CD4-positive, alpha-beta T cell (primary cell): ENCODE measurements at places on chromosomes 7 and 10. TPM values are rescaled to one million over a fixed set of nuclear protein-coding genes. Genes with fewer than 3 reads are reported as not detected.

GRCh38 chr10:27911011-27911410 lies 87.9 kb downstream of the ODAD2 start:
- H3K4me1 ChIP-seq = no peaks in the 10 kb centered on the region
- no peak overlapping the region for H3K27ac ChIP-seq
- H3K4me3 ChIP-seq = no peak overlapping the region
- DNase-seq = no peak
- H3K27me3 ChIP-seq = no peaks in the 10 kb centered on the region
- no peaks in the 10 kb centered on the region for H3K36me3 ChIP-seq

- H3K4me1 ChIP-seq = peaks cover 56% of the 10 kb centered on the region
- H3K36me3 ChIP-seq = no peaks in the 10 kb centered on the region
- no peaks in the 10 kb centered on the region for H3K27me3 ChIP-seq
- DNase-seq = no peak
Observed at GRCh38 chr10:35353805-35354204, 17.5 kb downstream of the CCNY start.

DNA sequence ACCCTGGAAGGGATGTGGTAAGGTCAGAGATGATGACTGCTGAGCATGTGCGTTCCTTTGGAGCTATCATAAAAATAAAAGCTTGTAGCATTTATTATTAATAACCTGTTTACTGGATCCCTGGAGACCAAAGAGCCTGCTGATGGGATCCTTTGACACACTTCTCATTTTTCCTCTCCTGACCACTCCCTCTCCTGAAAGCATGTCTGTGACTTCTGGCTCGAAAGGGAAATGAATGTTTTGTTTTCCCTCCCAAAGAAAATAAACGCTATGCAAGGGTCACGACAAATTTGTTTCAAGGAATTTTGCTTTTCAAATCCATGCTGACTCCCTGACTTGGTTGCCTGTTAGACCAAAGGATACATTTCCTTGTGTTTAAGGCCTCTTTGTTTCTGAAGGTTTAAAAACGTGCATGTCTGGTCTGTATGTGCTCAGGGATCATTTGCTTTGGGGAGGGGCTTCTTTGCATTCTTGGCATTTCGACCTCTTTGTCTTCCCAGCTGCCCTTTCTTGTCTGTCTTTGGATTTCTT lies 185.1 kb upstream of the AGK start:
- H3K4me3 ChIP-seq = no peak overlapping the region
- H3K27ac ChIP-seq = no peak overlapping the region
- H3K27me3 ChIP-seq = peaks cover 2% of the 10 kb centered on the region
- no peak for DNase-seq

DNA sequence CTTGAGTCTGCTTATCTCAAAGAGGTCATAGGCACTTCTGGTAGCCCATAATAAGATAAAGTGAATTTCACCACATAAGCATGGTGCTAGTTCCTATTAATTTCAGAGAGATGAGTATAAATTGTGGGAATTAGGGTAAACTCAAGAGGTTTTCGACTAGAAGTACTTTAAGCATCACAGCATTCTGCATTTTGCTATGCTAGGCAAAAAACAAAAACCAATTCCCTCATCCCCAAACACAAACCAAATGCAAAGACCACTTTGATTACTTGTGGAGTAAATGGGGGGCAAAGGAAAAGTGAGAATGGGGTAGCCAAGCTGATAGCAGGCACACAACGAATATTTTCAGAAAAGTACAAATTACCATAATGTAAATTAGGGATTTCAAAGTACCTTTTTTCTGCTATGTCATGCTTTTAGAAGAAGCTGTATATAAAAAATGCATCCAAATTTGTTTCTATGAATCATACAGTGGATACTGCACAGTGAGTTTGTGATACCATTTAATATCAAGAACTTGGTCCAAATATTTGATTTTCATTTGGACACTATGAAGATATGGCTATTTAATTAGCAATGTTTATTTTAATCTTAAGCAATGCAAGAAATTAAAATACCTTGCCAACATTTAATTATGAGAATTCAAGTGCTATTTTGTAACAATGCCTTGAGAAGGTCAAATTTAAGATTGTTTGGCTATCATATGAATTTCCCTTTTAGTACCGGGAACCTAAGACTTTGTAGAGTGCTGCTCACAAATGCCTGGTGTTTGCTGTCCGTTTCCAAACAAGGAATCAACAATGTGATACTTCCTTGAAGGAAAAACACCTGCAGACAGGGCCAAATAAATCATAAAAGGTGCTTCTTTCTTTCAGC lies 455.5 kb downstream of the PHTF2 start:
- H3K27me3 ChIP-seq = no peaks in the 10 kb centered on the region

GRCh38 chr10:98758463-98758862 lies 311.7 kb upstream of the HPS1 start:
- no peaks in the 10 kb centered on the region for H3K36me3 ChIP-seq
- H3K4me3 ChIP-seq = no peak overlapping the region
- no peak overlapping the region for H3K27ac ChIP-seq
- DNase-seq = no peak
- H3K27me3 ChIP-seq = no peaks in the 10 kb centered on the region

DNA sequence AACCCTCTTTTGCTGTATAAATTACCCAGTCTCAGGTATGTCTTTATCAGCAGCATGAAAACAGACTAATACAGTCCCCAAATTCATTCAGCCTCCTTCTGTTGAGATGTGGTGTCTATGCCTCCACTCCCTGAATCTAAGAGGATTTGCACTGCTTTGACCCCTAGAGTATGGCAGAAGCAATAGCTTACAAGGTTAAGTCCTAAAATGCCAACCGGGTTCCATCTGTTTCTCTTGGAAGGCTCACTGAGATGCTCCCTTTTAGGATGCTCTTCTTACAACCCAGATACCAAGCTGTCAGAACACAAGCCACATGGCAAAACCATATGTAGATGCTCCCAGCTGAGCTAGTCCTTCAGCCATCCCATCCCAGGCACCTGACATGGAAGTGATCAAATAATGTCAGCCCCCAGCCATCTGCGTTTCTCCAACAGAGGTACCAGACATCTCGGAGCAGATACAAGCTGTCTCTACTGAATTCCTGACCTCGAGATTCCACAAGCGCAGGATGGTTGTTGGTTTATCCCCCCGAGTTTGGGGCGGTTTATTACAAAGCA lies 20.2 kb downstream of the CALN1 start:
- no peaks in the 10 kb centered on the region for H3K36me3 ChIP-seq
- no peaks in the 10 kb centered on the region for H3K27me3 ChIP-seq
- no peak for DNase-seq
- no peaks in the 10 kb centered on the region for H3K4me1 ChIP-seq
- H3K4me3 ChIP-seq = no peak overlapping the region
- H3K27ac ChIP-seq = no peak overlapping the region

GRCh38 chr10:114593816-114594468 lies 64.1 kb downstream of the ABLIM1 start:
- no peak overlapping the region for H3K4me3 ChIP-seq
- H3K27ac ChIP-seq = no peak overlapping the region
- no peak for DNase-seq
- H3K36me3 ChIP-seq = no peaks in the 10 kb centered on the region
- no peaks in the 10 kb centered on the region for H3K4me1 ChIP-seq

DNA sequence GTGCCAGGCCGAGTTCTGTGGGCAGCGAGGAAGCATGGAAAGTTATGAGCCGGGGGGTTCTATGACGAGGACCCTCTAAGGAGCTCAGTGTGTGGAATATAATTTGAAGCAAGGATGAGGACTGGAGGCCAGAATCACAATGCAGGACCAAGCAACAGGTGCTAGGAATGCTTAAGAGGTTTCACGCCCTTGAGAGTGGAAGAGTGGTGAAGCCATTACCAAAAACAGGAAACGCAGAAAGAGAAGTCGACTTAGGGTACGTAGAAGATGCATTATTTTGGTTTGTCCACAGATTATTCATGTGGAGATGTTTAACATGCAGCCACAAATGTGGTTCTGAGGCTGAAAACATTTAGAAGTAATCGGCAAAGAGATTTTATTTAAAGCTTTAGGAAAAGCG lies 78.7 kb downstream of the PIP4K2A start:
- no peak overlapping the region for H3K4me3 ChIP-seq
- H3K4me1 ChIP-seq = peaks cover 72% of the 10 kb centered on the region
- H3K27me3 ChIP-seq = no peaks in the 10 kb centered on the region
- DNase-seq = no peak
- peaks cover 6% of the 10 kb centered on the region for H3K36me3 ChIP-seq
- no peak overlapping the region for H3K27ac ChIP-seq

DNA sequence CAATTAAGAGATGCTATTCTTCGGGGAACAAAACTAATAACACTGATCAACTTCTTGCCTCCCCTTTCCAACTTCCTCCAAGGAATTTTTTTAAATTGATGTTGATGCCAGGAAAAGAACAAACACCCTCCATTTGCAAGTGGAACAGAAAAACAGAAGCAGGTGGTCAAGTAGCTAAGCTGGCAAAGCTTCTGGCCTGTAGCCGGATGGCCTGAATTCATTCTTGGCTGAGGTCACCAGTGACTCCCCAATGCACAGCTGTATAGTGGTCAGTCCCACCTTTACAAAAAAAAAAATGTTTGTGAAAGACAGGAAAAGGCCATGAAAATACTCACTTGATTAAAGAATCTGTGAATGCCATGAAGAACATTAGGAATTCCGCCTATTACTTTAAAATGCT lies 39.1 kb downstream of the DOCK4 start:
- H3K4me1 ChIP-seq = no peaks in the 10 kb centered on the region
- no peak overlapping the region for H3K4me3 ChIP-seq

DNA sequence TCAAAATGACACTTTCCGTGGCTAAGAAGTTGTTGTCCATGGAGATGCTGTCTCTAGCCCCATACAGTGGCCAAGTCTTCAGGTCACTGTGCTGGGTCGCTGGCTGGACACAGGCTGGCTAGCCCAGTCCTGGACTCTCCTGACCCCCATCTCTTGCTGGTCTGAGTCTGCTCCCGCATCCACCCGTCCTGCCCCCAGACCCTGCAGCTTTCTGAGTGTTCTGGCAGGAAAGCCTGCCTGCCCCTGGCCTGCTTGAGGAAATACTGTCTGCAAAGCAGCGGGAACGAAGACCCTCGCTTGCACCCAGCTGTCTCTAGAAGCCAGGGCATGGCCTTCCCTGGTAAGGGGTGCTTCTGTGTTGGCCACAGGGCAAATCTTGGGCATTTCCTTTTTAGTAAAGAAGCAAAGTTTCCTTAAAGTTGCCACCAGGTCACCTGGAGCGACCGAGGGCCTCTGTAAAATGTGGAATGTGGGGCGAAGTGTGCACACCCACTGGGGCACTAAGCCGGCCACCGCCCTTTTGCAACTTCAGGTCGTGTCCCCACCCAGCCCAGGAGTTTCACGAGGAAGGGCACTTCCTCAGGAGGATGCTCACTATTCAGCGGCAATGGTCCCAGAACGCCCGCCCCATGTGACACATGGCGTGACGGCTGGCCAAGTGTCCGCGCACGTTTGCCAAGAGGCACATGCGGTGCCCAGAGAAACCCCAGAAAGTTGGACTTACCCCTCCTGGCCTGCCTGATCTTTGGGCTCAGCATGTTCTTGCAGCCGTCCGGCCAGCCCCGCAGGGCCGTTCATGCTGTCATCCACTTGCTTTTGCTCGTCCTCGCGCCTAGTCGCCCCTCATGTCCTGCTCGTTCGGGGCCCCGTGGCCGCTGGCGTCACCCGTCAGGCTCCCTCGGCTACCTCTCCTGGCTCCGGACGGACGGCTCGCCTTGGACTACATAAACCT lies 558 bp downstream of the ARHGAP22 start:
- no peak for DNase-seq
- no peak overlapping the region for H3K4me3 ChIP-seq
- peaks cover 31% of the 10 kb centered on the region for H3K27me3 ChIP-seq

GRCh38 chr10:15433850-15434537 lies 62.9 kb upstream of the FAM171A1 start:
- no peak for DNase-seq
- H3K27me3 ChIP-seq = peaks cover 4% of the 10 kb centered on the region
- peaks cover 2% of the 10 kb centered on the region for H3K4me1 ChIP-seq
- H3K27ac ChIP-seq = no peak overlapping the region
- peak overlapping the region; percentile 23 for H3K4me3 ChIP-seq
- H3K36me3 ChIP-seq = no peaks in the 10 kb centered on the region

DNA sequence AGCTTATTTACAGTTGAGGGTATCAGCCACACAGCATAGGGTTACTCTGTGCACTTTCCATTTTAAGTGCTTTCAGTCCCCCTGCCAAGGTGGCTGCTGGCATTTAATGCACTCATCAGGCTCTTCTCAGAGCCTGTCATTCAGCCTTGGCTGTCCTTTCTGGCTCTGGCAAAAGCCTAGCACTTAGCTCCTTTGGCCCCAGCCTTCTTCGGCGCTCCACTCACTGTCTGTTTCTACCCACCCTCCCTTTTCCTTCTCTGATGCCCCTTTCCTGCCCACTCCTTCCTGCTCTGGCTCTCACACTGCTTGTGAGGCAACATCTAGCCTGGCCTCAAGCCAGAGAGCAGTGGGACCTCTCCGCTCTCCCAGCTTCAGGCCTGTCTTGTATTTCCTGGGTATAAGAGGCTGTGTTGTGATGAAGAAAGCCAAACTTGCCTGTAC lies 60.2 kb downstream of the WIPF3 start:
- H3K27ac ChIP-seq = no peak overlapping the region
- DNase-seq = no peak
- H3K27me3 ChIP-seq = no peaks in the 10 kb centered on the region
- no peaks in the 10 kb centered on the region for H3K36me3 ChIP-seq

DNA sequence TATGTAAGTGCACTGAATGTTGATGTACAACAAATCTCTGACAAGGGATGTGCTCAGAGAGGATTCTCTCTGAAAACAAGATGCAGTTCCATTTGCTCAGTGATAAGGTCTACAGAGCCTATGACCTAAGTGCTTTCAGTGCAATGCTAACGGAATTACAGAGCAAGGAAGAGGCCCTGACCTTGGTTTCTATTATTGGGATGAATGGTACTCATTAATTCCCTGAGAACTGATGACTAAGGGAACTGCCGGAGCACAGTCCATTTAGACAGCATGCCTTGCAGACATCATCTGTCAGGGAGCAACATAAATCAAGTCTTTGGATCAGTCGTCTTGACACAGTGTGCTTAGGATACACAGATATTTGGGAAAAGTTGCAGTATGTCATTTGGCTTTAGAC lies 340.8 kb downstream of the PHTF2 start:
- no peak overlapping the region for H3K4me3 ChIP-seq
- H3K4me1 ChIP-seq = no peaks in the 10 kb centered on the region
- no peak overlapping the region for H3K27ac ChIP-seq
- no peak for DNase-seq
- H3K36me3 ChIP-seq = no peaks in the 10 kb centered on the region

DNA sequence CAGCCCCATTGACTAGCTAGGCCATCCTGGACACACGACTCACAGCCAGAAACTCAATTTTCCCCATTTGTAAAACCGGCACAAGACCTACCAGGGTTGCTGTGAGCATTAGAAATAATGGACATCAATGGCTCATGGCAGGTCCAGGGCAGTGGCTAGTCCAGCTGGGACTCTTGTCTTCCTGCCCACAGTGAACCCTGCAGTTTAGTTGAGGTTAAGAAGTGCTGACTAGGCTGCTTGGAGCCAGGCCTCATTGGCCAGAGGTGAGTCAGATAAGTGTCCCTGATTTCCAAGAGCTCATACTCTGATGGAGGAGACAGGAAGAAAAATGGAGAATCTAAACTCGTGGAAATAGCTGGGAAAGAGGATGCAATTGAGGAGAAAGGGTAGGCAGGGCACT lies 123.4 kb upstream of the ZNF92 start:
- H3K27ac ChIP-seq = no peak overlapping the region
- H3K4me3 ChIP-seq = no peak overlapping the region
- H3K36me3 ChIP-seq = no peaks in the 10 kb centered on the region
- DNase-seq = no peak
- H3K4me1 ChIP-seq = peaks cover 5% of the 10 kb centered on the region
- peaks cover 8% of the 10 kb centered on the region for H3K27me3 ChIP-seq

Gene TSPAN15
- 2.5 TPM for total RNA-seq

Gene SH2D4B
- 0.16 TPM for total RNA-seq

Gene ADARB2
- 0.14 TPM for total RNA-seq

Gene NPY4R
- total RNA-seq = not detected

Gene NAMPT
- total RNA-seq = 159 TPM

Gene IDI2
- not detected for total RNA-seq
